ENCODE measurements at places on chromosomes 11 and 22.

DNA sequence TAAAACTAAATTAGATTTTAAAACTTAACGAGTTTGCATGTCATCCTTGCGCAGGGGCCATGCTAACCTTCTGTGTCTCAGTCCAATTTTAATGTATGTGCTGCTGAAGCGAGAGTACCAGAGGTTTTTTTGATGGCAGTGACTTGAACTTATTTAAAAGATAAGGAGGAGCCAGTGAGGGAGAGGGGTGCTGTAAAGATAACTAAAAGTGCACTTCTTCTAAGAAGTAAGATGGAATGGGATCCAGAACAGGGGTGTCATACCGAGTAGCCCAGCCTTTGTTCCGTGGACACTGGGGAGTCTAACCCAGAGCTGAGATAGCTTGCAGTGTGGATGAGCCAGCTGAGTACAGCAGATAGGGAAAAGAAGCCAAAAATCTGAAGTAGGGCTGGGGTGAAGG, 10.6 kb downstream of the LIMK2 start:
- DNase-seq = no peak

DNA sequence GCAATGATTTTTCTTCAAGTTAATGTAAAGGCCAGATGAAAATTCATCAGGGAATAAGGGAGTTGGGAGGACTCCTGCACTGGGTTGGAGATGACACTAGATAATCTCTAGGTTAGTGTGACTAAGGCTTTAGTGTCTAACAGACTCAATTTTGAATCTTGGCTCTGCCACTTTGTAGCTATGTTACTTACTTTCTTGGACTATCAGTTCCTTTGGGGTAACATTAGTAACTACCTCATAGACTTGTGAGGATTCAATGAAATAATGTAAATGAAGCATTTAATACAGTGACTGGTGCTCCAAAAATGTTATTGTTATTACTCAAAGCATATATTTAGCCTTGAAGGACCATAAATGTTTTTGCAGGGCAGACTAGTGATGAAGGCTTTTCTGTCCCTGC, 9.6 kb upstream of the CCDC89 start:
- no peak for DNase-seq

DNA sequence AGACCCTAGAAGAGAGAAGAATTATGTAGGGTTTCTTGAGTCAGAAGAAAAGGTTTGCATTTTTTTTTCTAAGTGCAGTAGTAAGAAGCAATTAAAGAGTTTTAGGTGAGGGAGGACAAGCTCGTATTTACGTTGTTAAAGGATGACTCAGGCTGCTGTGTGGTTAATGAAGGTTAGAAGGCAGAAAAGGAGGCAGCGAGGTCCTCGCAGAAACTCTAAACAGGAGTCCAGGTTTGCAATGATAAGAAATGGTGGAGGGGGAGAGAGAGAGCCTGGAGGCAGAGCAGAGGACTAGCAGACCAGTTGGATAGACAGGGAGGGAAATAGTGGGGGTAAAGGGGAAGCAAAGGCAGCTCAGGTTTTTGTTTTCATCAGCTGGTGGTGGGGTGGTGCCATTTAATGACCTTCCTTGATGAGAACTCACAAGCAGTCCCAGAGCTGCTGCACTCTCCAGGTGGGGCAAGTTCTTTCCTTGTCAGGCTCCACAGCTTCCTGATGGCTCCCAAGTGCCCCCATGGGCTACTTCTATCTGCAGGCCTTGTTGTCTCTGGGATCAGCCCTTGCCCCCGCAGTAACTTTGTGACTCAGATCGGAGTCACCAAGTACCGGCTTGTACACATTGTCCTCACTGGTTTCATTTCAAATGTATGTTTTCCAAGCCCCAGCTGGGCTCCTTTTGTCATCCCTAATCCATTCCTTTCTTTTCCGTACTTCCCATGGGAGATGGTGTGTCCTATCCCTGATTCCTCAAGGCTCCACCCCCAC, 8.3 kb upstream of the INSC start:
- DNase-seq = no peak

- DNase-seq = no peak
These were observed 310 bp downstream of the TCF20 start for GRCh38 chr22:42270176-42270509.

DNA sequence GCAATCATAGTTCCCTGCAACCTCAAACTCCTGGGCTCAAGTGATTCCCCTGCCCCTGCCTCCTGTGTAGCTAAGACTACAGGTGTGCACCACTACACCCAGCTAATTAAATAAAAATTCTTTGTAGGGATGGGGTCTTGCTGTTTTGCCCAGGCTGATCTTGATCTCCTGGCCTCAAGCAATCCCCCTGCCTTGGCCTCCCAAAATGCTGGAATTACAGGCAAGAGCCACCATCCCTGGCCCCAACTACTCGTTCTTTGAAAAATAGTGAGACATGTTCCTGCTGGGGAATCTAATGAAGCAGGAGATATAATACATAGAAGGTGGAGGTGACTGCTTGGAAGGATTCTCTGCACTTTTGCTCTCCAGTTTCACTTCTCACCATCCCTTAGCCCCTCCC, 40.1 kb upstream of the RFPL3 start:
- no peak for DNase-seq

DNA sequence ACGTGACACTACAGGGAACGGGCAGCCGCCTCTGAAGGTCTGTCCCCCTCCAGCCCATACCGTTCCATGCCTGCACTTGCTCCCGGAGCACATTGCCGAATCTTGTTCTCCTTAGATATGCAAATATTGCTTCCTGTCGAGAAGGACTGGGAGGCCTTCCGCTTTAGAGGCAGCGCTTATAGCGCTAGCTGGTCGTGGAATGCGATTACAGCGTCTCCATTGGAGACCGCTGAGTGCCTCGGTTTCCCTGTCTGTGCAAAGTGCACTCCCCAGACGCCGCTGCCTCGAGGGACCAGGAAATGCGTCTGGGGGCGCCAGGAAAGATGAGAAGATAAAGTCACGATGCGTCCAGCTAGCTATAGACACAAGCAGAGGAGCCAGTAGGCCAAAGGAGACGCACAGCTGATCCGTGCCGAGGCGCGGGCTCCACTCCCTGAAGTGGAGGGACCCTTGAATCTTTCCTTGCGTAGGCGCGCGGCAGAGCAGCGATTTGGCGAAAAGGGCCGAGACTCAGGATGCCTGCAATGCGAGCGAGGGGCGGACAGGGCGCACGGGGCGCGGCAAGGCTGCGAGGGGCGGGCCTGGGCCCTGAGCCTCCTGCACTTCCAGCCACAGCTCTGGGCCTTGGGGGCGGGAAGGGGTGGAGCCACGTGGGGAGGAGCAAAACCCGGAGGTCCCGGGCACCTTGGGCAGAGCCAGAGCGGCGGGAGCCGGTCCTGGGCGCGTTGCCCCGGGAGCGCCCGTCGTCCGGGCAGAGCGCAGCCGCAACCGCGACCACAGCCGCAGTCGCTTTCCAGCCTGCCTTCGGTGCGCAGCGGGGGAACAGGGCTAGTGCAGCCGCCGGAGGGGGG, at the start of gene RASSF10:
Gene RASSF10 (plus strand): TSS at position 692 of the 851 bp plus-strand sequence. CDS start 261 bp downstream, outside the sequence.
- peak; percentile 57 for DNase-seq

DNA sequence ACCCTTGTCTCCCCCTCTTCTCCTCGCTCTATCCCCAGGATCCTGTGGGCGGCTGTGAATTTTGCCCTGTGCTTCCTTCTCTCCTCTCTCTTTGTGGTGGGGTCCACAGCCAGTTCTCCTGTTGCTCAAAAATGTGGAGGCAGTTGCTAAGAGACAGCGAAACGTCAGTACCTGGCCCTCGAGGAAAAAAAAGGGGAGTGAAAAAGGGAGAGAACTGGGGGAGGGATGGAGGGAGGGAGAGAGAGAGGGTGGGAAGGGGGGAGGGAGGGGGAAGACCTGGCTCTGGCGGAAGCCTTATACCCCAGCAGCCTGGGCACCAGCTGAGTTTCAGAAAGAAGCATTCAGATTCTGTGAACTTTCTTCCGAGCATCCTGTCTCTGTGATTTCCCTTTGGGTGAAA, 2.1 kb upstream of the LRRC55 start:
- no peak for DNase-seq

- no peak for DNase-seq
These were observed 22.5 kb downstream of the SUN2 start for GRCh38 chr22:38733329-38733723.

DNA sequence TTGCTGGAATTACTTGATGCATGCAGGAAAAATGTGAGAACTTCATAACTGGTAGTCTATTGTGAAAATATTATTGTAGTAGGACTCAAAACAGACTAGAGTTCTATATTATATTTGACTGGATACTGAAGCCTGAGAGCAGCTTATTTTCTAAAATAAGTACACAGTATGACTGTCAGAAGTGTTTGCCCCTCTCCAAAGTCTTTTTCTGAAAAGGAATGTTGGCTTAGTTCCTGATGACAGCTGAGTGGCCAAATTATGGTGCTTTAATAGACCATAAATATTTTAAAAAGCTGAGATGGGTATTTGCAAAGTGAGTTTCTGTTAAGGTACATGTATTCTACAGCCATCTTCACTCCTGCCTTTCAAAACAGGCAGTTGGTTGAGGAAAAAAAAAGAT, 13.1 kb downstream of the ZBED5 start:
- DNase-seq = no peak

DNA sequence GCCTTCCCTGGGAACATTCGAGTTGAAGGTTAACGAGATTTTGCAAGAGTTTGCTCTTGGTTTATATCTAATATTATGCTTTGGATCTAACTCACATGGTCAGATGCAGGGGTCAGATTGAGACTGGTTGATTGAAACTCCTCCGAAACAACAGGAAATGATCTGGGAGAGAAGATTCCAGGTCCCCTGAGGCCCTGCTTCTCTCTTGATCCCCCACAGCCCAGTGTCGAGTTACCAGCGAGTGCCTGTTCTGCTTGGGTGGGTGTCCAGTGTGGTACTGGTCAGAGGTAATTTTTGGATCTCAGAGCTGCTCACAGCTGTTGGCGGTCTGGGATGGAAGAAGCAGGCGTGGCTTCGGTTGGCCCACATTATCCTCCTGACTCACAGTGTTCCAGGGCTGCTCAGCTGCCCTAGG, 9.2 kb downstream of the FBLN1 start:
- no peak for DNase-seq

DNA sequence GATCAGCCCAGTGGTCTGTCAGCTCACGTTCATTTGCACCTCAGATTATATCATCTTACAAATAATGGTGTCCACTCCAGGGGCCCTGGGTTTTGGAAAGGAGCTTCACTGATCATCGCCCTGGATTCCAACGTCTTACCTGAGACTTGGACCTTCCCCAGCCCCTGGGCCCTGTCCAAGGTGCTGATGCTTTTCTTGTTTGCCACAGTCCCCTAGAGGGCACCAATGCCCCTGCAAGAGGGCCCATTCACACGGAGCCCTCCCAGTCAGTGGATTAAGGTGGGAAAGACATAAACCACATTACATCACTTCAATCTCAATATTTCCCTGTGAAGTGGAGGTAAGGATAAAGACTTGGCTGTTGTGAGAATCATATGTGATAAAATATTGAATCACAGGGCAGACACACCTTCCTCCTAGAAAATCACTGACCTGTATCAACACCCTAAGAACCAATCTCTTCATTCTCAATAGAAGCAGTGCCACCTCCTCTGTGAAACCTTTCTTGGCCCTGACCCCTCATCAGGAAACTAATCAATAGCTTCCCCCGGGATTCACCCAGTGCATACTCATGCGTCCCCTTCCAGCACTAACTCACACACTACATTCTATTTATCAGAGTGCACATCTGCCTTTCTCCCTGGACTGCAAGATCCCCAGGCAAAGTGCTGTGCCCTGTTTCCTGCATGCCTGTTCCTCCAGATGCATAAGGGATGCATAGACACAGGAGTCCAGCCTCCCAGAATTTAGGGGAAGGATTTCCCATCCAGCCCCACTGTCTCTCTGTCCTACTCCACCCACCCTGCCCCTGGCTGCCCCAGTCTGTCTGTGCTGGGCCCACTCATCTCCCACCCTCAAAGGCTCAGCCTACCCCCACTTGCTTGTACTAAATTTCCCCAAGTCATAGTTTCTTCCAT, 167.0 kb downstream of the BUD13 start:
- DNase-seq = no peak

- no peak for DNase-seq
These were observed 65.8 kb downstream of the LRRC32 start for GRCh38 chr11:76604626-76605241.

DNA sequence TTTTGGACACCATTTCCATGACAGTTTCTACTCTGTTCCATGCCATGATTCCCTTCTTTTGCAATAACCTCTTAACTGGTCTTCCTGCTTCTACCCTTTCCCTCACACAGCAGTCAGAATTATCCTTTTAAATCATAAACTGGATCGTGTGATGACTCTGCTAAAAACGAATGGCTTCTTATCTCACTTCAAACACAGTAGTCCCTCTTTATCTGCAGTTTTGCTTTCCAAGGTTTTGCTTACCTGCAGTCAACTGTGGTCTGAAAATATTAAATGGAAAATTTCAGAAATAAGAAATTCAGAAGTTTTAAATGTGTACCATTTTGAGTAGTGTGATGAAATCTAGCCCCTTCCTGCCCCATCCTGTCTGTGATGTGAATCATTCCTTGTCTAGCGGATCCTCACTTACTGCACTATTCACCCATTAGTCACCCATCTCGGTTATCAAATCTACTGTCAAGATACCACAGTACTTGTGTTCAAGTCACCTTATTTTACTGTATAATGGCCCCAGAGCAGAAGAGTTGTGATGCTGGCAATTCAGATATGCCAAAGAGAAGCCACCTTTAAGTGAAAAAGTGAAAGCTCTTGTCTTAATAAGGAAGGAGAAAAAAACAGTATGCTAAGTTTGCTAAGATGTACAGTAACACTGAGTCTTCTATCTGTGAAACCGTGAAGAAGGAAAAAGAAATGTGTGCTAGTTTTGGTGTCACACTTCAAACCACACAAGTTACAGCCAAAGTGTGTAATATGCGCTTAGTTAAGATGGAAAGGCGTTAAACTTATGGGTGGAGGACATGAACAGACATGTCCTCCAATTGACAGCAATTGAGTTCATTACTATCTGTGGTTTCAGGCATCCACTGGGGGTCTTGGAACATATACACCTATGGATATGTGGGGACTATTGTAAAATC, 283.0 kb downstream of the DDX10 start:
- DNase-seq = no peak

All from cortex of kidney (tissue), 1 donor.